ENCODE measurements at places on chromosomes 7 and 10.

DNA sequence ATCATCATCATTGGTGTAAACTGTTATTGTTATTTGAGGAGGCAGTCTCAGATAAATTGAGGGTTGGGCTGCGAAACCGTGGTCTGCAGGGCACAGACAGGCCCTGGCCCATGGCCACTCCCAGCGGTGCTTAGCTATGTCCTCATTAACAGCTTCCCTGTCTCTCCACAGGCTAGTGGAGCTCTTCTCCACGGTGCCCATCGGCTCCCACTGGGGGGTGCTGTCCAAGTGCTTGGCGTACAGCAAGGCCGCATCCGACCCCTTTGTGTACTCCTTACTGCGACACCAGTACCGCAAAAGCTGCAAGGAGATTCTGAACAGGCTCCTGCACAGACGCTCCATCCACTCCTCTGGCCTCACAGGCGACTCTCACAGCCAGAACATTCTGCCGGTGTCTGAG lies 21.6 kb downstream of the GPR26 start:
- DNase-seq: no peak

GRCh38 chr10:10911035-10911434 lies 106.6 kb upstream of the CELF2 start:
- DNase-seq: no peak

GRCh38 chr7:37549076-37549931 lies 100.6 kb upstream of the ELMO1 start:
- no peak for DNase-seq

DNA sequence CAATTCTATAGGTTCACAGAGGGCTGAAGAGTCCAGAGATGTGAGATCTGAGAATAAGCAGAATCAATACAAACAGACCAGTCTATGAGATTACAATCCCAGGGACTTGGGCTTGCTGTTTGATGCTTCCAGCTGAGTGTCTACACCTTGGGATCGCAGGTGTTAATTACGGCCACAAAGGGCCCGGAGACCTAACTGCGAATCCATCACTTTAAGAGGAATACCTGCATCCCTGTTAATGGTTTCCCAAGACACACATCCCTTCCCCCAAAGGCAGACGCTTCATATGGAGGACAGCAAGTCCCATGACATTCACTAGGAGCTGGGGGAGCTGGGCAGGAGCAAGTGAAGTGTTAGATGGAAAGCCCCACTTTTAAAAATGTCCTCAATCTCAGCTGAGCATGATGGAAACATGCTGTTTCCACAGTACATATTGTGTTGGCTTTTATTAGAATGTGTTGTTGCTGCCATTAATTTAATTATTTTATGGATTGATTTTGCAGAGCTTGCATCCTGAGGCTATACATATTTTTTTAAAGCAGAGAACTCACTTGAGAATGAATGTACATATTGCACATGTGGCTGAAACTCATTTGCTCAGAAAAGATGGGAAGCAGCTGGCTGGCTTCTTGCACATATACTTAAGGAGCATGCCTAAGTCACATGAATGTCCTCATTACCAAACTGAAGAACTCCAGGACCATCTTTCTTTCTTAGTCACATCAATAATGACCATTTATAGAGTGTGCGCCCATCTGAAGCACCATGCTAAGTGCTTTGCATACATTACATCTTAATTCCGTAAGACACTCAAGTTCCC lies 151.3 kb downstream of the NEBL start:
- DNase-seq: no peak

DNA sequence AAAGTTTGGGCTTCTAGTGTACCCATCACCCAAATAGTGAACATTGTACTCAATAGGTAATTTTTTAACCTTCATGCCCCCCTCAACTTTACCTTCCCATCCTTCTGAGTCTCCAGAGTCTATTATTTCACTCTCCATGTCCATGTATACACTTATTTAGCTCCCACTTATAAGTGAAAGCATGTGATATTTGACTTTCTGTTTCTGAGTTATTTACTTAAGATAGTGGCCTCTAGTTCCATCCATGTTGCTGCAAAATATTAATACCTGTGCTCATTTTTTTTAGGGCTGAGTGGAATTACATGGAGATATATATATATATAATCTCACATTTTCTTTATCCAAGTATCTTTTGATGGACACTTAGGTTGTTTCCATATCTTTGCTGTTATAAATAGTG lies 21.1 kb upstream of the PHF14 start:
- DNase-seq: no peak

DNA sequence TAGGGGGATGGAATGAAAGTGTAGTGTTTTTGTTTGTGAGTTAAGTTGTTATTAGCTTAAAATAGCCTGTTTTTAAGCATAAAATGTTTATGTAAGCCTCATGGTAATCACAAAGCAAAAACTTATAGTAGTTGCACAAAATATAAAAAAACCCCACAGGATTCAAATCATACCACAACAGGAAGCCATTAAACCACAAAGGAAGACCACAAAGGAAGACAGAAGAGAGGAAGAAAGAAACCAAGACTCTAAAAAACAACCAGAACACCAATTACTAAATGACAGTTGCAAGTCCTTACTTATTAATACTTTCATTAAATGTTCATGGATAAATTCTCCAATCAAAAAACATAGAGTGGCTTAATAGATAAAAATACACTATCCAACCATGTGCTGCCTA lies 63.6 kb downstream of the ANKRD7 start:
- peak; percentile 11 for DNase-seq

DNA sequence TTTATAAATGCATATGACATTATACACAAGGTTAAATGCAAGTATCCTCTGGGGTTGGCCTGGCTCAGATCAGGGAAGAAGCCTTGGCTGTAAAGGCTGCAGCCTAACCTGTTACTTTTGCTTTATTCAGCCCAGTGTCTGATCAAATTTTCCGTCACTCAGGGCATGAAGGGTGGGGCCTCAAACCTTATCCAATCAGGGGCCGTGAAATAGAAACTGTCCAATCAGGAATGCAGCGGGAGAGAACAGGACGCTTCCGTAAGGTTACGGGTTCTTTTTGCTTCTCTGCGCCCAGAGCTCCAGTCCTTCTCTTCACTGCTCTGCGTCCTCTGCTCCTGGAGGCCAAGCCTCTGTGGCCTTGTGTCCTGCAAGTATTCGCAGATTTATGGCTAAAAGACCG lies at the start of gene ZNF716:
TSS of gene ZNF716 (plus strand) at position 274 of the 400 bp plus-strand sequence. CDS start at position 386, 112 bp downstream.
- DNase-seq: no peak

- no peak for DNase-seq
These were observed 49.0 kb downstream of the ZRANB1 start for GRCh38 chr10:124990671-124991625.

- no peak for DNase-seq
These were observed 339.1 kb upstream of the NPVF start for GRCh38 chr7:25567430-25567829.

- DNase-seq: no peak
These were observed 913.8 kb downstream of the KCNMA1 start for GRCh38 chr10:76723844-76724243.

DNA sequence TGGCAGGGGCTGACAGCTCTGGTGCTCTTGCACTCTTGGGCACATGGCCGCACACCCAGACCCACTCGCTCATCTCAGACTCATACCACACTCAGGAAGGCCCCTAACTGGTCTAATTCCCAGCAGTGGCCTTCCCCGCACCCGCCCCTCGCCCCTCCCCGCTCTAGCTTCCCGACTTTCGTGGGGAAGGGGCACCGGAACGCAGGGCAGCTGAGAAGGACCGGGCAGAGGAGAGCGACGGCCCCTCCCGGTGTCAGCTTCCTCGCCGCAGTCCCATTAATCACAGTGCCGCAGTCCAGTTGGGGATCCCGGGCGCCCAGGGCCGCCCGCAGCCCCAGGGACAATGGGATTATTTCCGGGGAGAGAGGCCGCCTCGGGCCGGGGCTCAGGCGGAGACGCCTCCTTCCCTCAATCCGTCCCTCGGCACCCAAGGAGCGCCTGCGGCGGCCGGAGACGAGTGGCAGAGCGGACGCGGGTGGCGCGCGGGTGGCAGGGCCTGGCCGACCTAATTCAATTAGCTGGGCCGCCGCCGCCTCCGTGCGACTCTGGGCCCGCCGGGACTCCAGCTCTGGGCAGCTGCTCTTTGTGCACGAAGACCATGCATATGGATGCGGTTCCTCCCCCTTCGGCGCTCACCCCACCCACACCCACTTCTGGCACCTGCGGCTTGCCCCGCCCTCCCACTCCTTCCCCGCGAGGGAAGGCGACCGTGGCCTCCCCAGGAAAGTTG lies 7.8 kb upstream of the TLX1 start:
- DNase-seq: no peak

DNA sequence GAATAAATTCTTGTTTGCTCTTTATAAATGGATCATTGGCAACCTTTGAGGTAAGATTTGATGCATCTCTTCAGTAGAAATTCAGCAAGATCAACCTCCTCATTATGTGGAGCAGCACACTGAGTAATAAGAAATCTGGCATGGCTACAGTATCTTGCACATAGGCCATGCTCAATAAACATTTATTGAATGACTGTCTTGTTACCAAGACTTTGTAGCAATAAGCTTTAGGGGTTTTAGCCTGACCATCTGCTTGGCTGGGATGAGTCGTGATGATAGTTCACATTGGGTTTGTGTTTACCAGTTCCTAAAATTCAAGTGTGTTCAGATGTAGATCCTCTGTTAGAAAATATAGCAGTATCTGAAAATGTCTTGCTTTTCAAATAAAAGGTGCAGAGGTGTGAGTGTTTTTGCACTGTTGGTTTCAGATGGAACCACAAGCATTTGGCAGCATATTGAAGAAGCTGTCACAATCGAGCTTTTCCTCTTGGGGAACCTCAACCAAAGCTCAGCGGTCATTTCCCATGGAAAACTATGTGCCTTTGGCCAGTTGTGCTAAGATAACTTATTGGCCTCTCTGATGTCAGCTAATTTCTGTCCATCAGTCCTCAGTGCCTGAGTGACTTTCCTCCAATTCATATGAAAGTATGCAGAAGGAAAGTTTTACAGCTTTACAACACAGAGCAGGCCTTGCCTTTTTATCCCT lies 442.6 kb downstream of the GFRA1 start:
- DNase-seq: no peak

- DNase-seq: peak; percentile 48
These were observed 282.1 kb downstream of the KCND2 start for GRCh38 chr7:120554960-120555571.

- peak; percentile 41 for DNase-seq
These were observed 21.9 kb downstream of the GRID1 start for GRCh38 chr10:86344714-86345161.

DNA sequence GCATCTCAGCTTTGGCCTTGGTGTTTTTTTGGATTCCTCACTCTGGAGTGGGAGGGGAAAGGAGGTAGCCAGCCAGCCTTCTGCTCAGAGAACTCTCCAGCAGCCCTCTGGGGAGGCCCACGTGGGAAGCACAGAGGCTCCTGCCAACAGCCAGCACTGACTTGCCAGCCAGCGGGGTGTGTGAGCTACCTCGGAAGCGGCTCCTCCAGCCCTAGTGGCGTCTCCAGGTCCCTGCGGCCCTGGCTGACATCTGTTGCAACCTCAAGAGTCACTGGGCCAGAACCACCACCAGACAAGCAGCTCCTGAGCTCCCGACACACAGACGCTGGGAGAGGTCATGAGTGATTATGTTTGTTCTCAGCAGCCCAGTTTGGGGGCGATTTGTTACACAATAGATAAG lies 180.2 kb upstream of the FZD8 start:
- no peak for DNase-seq

DNA sequence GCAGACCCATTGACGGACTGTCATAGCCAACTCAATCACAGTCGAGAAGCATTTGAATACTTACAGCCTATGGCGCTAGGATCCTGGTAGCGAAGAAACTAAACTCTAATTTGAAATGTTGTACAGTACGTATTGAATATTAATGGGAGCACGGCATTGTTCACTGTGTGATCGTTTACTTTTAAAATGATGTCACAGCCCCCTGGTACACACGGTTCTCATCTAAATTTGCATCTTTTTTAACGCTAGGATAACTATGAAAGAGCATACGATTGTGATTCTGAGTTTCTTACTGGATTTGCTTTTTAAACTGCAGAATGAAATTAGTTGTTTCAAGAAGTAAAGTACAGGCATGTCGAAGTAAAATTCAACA lies 895 bp upstream of the NAPEPLD start:
- no peak for DNase-seq

- DNase-seq: no peak
These were observed 120.2 kb downstream of the REEP3 start for GRCh38 chr10:63641366-63641765.

- DNase-seq: no peak
These were observed 381.8 kb upstream of the FZD8 start for GRCh38 chr10:36023939-36024338.

GRCh38 chr7:32515890-32516550 lies 20.7 kb downstream of the AVL9 start:
- DNase-seq: no peak

- DNase-seq: no peak
These were observed 569.1 kb upstream of the KCND2 start for GRCh38 chr7:119703895-119704294.

GRCh38 chr7:77370606-77371005 lies 45.5 kb downstream of the GSAP start:
- DNase-seq: no peak

DNA sequence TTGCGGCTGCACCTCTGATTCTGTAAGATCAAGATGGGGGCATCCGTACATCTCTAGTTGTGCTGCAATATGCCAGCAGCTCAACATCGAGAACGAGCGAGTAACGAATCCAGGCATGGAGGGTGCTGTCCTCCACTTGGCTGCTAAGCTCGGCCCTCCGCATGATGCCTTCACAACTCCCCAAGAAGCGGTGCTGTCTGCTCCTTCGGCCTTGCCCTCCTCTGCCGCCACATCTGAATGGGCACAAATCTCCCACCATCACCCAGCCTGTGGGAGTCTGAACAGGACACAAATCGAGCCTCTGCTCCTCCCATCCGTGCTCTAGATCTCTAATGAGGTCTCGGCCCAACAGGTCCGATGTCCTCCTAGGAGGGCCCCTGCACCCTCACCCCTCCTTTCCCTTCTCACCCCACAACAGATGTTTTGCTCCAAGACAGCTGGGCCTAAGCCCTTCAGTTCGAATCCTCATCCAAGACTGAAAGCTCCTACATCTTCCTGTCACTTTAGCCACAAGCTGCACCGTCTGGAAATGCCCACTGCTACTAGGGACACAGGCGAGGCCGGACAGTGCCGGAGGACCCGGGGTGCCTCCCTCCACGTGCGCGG lies 86.7 kb downstream of the ZNF33B start:
- no peak for DNase-seq

- DNase-seq: no peak
These were observed 1.2 kb downstream of the HOXA11 start for GRCh38 chr7:27183682-27184336.

GRCh38 chr7:70539617-70540016 lies 592.3 kb upstream of the GALNT17 start:
- DNase-seq: no peak

GRCh38 chr10:100645091-100645490 lies 100.3 kb upstream of the PAX2 start:
- no peak for DNase-seq

DNA sequence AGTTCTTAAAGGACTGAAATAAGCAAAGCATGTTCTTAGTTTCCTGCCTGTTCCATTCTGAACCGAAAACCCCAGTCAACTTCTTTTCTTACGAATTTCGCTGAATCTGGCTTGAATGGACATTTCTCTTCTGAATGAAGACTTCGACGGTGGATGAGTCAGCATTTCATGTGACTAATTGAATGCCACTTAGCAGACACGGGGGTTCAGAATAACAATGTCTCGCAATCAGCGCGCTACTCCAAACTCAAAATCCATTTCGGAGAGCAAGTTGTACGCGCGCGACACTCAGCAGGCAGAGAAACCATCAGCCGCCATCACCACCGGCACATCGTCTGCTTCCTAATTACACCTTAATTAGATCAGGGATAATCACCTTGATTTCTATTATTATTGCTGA lies 239.0 kb upstream of the KLF6 start:
- DNase-seq: no peak

GRCh38 chr7:30422922-30423321 lies 55.7 kb downstream of the NOD1 start:
- DNase-seq: no peak
